SK-N-SH (cell line): ENCODE measurements at places on chromosomes 3 and 15.

DNA sequence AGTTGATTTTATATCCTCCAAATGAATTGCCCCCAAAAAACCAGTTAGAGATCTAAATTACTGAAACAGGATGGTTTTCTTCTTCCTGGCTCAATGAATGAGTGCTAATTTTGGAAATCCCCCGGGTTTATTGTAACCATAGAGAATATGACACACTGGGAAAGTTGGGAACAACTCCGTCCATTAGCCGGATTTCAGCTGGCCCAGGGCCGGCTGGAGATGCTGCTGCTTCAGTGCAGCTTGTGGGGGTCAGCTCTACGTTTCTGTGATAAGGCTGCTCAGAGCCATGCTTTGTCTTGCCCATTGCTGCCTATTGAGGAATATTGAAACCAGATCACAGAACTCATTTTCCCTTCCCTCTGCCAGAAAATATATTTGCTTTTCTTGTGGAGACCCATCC lies 20.3 kb downstream of the GYG1 start:
- no peak for DNase-seq

DNA sequence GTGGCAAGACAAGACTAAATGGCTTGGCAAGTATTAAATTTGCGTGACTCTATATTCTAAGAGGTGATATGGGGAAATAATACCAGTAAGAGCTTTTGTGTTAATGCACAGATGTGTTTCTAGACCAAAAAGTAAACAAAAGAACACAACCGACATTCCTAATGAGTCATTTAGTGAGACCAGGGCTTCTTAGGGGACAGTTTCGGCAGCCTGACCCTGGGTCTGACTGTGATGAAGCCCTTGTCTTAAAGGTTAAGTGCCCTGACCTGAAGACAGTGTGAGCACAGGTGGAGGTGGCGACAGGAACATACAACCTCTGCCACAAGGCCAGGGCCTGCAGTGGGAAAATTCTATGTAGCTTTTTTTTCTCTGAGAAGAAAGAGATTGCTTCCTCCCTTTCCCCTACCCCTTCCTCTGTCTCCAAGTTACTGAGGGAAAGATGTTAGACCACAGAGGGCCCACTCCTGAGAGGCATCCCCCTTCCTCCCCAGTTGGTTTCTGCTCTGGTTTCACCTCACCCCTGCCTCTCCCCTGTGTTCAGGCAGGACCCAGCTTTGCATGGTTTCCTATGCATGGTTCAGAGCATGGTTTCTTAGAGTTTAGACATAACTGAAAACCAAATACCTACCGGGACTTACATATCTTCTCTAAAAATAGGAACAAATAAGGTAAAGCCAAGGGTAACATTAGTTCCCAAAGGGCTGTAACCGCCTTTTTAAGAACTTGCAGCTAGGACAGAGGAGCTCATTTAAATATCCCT lies 24.8 kb upstream of the CMTM7 start:
- no peak for DNase-seq

- no peak for DNase-seq
Observed at GRCh38 chr3:113533534-113533892, 1.2 kb downstream of the SIDT1 start.

- no peak for DNase-seq
Observed at GRCh38 chr3:8702560-8702959, 31.0 kb upstream of the CAV3 start.

DNA sequence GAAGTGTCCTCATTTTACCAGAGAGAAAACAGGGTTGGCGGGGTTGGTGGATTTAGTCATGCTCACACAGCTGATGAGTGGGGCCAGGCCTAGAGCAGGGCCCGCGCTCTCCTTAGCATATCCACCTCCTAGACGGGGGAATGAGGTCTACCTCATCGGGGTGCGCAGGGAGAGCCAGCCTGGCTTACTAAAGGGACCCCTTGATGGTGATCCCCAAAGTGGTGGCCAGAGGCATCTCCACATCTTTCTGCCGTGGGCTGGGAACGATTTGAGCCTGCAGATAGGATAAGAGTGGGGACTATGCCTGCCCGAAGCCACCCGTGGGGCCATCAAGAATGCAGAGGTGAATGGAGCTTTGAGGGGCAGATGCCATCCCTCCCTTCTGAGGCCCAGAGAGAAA lies 69.4 kb downstream of the UMPS start:
- DNase-seq = no peak
